ENCODE measurements at places on chromosomes 2 and 18.
A peak's percentile ranks its signal among the peaks of the same experiment; 100 is the strongest.

DNA sequence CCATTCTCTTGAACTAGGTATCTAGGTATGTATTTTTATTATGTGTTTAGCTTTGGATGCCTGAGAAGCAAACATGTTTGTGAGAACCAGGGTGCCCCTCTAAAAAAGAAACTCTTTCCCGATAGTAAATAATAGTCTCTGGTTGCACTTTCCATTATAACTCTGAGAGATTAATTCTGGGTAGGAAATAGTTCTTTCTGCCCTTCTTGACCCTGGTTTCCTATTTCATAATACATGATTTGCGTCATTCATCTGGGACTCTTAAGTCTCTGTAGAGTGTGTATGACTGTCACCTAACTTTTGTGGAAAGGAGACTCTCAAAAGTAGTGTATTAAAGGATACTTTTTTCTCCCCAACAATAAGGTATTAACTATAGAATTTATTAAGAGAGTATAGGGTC lies 31.5 kb downstream of the ACSL3 start:
- H3K4me1 ChIP-seq, result no peaks in the 10 kb centered on the region
- H3K4me3 ChIP-seq, result no peak overlapping the region
- H3K36me3 ChIP-seq, result no peaks in the 10 kb centered on the region
- no peaks in the 10 kb centered on the region for H3K27me3 ChIP-seq
- no peak for DNase-seq
- H3K27ac ChIP-seq, result no peak overlapping the region

DNA sequence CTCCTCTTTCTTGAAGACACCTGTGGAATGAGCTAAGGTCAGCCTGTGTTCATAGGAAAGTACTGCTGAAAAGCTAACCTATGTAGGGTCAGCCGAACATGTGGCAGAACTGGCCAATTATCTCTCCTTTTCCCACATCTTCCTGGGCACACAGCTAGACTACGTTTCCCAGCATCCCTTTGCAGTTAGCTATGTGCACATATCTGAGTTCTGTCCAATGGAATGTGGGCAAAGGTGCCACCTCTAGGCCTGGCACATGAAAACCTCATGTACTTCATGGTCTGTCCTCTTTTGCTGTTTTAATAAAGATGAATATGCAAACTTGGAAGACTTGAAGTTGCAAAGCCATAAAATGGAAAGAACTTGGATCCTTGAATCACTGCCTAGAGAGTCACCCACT lies 352.6 kb downstream of the TNS1 start:
- H3K27ac ChIP-seq, result no peak overlapping the region
- no peaks in the 10 kb centered on the region for H3K36me3 ChIP-seq
- no peaks in the 10 kb centered on the region for H3K27me3 ChIP-seq
- no peaks in the 10 kb centered on the region for H3K4me1 ChIP-seq
- no peak for DNase-seq

- no peaks in the 10 kb centered on the region for H3K4me1 ChIP-seq
- no peak for DNase-seq
- no peak overlapping the region for H3K4me3 ChIP-seq
- peaks cover 2% of the 10 kb centered on the region for H3K36me3 ChIP-seq
Measured at GRCh38 chr2:113741091-113741490, 15.4 kb downstream of the SLC35F5 start.

- H3K36me3 ChIP-seq, result no peaks in the 10 kb centered on the region
- H3K27ac ChIP-seq, result no peak overlapping the region
- no peak for DNase-seq
- peak overlapping the region; percentile 4 for H3K4me3 ChIP-seq
Measured at GRCh38 chr2:156321243-156321904, 11.1 kb downstream of the NR4A2 start.

Data from prostate gland (tissue), 2 donors.